ENCODE measurements at places on chromosomes 1 and 21. TPM values are rescaled to one million over a fixed set of nuclear protein-coding genes. Genes with fewer than 3 reads are reported as not detected.

ACTL8 gene
- total RNA-seq: 0.28 TPM

S100A1 gene
- 0.76 TPM for total RNA-seq

PTAFR gene
- 4.9 TPM for total RNA-seq

HAO2 gene
- total RNA-seq: 5.8 TPM

ATP6V1G3 gene
- not detected for total RNA-seq

CALML6 gene
- 0.47 TPM for total RNA-seq

- no peak overlapping the region for H3K27ac ChIP-seq
- peaks cover 5% of the 10 kb centered on the region for H3K36me3 ChIP-seq
- no peaks in the 10 kb centered on the region for H3K27me3 ChIP-seq
- DNase-seq: peak; percentile 90
- H3K4me3 ChIP-seq: no peak overlapping the region
- H3K4me1 ChIP-seq: peaks cover 17% of the 10 kb centered on the region
Observed at GRCh38 chr1:200510228-200510623, 100.4 kb upstream of the ZNF281 start.

DNA sequence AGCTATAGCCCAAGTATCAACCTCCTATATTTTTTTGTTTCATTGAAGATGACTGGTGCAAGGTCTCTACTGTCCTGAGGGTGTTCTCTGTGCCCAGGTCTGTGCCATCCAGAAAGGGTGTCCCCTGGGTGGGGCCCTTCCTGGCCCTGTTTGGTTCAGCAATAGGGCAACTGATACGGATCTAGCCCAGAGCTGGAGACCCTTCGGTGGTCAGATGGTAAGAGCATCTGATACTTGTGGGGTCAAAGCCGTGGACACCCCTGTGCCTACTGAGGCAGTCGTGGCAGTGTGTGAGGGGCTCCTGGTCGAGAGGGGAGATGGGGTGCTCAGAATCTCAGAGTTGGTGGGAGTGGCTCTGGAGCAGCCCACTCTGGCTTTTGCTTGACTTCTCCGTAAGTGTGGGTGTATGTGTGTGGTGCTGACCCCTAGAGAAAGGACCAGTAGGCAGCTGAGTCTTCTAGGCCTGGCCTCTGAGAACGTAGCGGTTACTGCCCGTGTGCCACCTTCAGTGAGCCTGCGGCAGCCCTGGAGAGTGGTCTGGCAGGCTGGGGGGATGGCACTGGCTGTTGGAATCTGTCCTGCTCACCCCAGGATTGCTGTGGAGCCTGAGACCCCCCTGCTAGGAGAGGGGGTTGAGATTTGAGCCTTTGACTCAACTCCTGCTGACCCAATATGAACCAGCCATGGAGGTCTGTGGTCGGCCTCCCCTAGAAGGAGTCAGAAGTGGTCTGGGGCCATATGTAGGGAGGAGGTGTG, 2.7 kb downstream of the AMPD2 start:
- H3K27me3 ChIP-seq: no peaks in the 10 kb centered on the region
- H3K4me3 ChIP-seq: no peak overlapping the region
- H3K36me3 ChIP-seq: peaks cover 20% of the 10 kb centered on the region
- H3K4me1 ChIP-seq: peaks cover 34% of the 10 kb centered on the region
- DNase-seq: no peak

GRCh38 chr1:37040261-37040660, 5.9 kb upstream of the GRIK3 start:
- H3K36me3 ChIP-seq: no peaks in the 10 kb centered on the region
- no peaks in the 10 kb centered on the region for H3K4me1 ChIP-seq
- H3K27me3 ChIP-seq: peaks cover 19% of the 10 kb centered on the region
- no peak for DNase-seq
- no peak overlapping the region for H3K27ac ChIP-seq
- H3K4me3 ChIP-seq: no peak overlapping the region

GRCh38 chr1:239912471-239912870, 179.2 kb upstream of the FMN2 start:
- H3K27ac ChIP-seq: no peak overlapping the region
- no peak for DNase-seq
- no peaks in the 10 kb centered on the region for H3K36me3 ChIP-seq

- H3K27ac ChIP-seq: peak overlapping the region; percentile 95
- H3K27me3 ChIP-seq: no peaks in the 10 kb centered on the region
- no peak for DNase-seq
- H3K4me3 ChIP-seq: peak overlapping the region; percentile 74
Observed at GRCh38 chr1:43358121-43358745, 548 bp upstream of the CDC20 start.

DNA sequence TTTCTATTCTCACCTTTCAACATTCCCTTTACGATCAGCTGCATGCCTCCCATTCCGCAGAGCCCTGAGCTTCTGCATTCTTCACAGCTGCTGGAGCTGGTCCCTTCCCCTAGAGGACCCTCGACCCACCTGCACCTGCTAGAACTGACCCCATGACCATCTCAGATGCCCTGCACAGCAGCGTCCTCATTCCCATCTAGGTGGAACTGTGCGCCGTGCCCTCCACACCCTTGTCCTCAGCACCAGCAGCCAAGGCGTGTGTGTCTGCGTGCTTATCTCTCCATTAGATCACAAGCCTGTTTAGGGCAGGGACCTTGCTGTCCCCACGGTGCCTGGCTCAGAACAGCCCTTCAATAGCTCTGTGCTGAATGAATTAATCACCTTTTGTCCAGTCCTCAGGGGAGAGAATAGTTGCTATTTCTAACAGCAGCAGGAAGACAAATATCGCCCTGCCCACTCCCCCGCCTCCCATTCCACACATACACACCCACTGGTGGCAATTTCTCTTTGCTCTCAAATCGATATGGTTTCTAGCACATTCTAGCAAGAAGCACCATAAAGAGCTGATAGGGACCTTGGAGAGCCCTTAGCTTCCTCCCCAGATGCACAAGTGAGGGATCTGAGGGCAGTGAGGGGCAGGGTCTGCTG, 61.7 kb downstream of the KCNN3 start:
- DNase-seq: no peak
- H3K4me1 ChIP-seq: peaks cover 56% of the 10 kb centered on the region

DNA sequence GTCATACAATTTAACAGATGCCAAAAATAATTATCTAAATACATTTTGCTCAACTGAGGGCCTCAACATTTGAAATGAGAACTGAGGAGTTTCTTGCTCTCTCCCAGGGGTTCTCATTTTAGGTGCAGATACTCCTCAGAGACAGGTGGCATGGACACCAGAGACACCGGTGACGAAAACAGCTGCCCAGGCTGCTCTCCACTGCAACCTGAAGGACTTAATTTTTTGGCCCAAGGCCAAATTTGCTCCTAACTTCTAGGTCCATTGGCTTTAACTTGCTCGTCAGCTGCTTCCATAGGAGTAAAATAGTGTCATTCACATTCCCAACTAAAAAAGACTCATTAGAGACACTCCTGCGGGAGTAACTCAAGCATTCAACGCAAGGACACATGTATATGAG, 87.0 kb downstream of the NRIP1 start:
- H3K27me3 ChIP-seq: no peaks in the 10 kb centered on the region
- H3K4me3 ChIP-seq: no peak overlapping the region
- no peaks in the 10 kb centered on the region for H3K4me1 ChIP-seq
- H3K27ac ChIP-seq: no peak overlapping the region
- peaks cover 3% of the 10 kb centered on the region for H3K36me3 ChIP-seq

GRCh38 chr1:184050636-184051035, 894 bp upstream of the TSEN15 start:
- peaks cover 7% of the 10 kb centered on the region for H3K36me3 ChIP-seq
- no peak overlapping the region for H3K27ac ChIP-seq
- H3K4me1 ChIP-seq: peaks cover 9% of the 10 kb centered on the region
- peak; percentile 2 for DNase-seq

DNA sequence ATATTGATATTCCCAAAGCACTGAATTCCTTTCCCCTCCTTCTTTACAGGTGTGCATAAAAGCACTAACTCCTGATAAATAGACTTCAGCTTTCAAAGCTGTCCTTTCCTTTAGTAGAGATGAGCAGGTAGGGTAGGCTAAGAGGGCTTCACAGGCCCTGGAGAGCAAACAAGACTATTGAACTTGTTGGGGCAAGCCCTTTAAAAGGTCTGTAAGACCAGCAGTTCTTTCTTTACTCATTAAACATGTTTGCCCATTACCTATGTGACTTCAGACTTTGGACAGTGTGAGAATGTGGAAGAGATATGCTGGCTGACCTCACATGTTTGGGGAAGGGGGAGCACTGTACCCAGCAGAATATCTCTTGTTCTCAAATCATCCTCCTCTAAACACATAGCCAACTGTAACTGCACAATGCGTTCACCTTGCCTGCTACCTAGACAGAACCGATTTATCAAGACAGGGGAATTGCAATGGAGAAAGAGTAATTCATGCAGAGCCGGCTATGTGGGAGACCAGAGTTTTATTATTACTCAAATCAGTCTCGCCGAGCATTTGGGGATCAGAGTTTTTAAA, 27.1 kb upstream of the HAO2 start:
- H3K36me3 ChIP-seq: no peaks in the 10 kb centered on the region
- no peak overlapping the region for H3K27ac ChIP-seq
- no peaks in the 10 kb centered on the region for H3K4me1 ChIP-seq
- no peaks in the 10 kb centered on the region for H3K27me3 ChIP-seq
- H3K4me3 ChIP-seq: no peak overlapping the region

- H3K4me1 ChIP-seq: no peaks in the 10 kb centered on the region
- H3K27ac ChIP-seq: no peak overlapping the region
- no peaks in the 10 kb centered on the region for H3K27me3 ChIP-seq
- no peak overlapping the region for H3K4me3 ChIP-seq
- H3K36me3 ChIP-seq: no peaks in the 10 kb centered on the region
- no peak for DNase-seq
Observed at GRCh38 chr1:7292714-7293419, 478.2 kb upstream of the VAMP3 start.

GRCh38 chr21:40672602-40673001, 174.4 kb downstream of the DSCAM start:
- H3K27ac ChIP-seq: no peak overlapping the region
- H3K36me3 ChIP-seq: no peaks in the 10 kb centered on the region

GRCh38 chr1:82534996-82535395, 734.3 kb downstream of the ADGRL2 start:
- no peaks in the 10 kb centered on the region for H3K27me3 ChIP-seq
- no peak overlapping the region for H3K27ac ChIP-seq
- no peaks in the 10 kb centered on the region for H3K4me1 ChIP-seq
- no peaks in the 10 kb centered on the region for H3K36me3 ChIP-seq
- DNase-seq: no peak
- H3K4me3 ChIP-seq: no peak overlapping the region

- no peak overlapping the region for H3K4me3 ChIP-seq
- peaks cover 9% of the 10 kb centered on the region for H3K27me3 ChIP-seq
Observed at GRCh38 chr1:180246579-180246978, 16.5 kb downstream of the LHX4 start.

- H3K27ac ChIP-seq: peak overlapping the region; percentile 63
- peaks cover 15% of the 10 kb centered on the region for H3K4me1 ChIP-seq
- no peak overlapping the region for H3K4me3 ChIP-seq
Observed at GRCh38 chr1:235946571-235946981, 79.9 kb upstream of the LYST start.

DNA sequence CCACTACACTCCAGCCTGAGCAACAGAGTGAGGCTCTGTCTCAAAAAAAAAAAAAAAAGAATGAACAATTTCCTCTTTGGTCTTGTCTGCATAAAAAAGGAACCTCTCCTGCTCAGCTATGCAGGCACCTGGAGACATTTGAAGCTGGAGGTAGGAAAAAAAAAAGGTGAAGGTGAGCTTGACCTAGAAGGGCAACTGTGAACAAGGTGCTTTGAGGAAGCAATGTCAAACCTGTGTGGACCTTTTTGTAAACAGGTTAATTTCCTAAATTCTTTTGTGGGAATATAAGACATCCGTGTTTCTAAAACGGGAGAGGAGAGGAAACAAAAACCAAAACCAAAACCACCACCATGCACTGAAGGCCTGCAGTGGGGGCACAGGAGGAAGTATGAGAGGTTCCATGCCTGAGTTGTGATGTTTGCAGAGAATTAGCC, 77.5 kb downstream of the SLC45A1 start:
- H3K36me3 ChIP-seq: no peaks in the 10 kb centered on the region
- H3K27me3 ChIP-seq: no peaks in the 10 kb centered on the region
- H3K4me3 ChIP-seq: no peak overlapping the region
- peaks cover 33% of the 10 kb centered on the region for H3K4me1 ChIP-seq

DNA sequence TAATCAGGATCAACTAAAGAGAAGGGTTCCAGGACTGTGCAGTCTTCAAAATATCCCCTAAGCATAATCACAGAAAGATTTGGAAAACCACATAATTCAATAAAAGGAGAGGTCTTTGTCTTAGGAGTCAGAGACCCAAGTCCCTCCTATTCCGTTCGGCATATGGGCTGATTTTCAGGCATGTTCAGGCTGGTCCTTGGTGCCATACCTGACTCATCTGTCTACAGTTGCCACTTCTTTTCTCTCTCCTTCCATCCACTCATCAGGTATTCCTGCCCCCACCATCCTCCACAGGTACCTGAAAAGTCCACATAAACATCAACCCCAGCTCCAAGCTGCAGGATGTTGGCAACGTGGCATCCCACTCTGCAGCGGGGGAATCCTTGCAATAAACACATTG, 29.7 kb upstream of the RPL11 start:
- no peak overlapping the region for H3K4me3 ChIP-seq
- DNase-seq: no peak
- H3K4me1 ChIP-seq: no peaks in the 10 kb centered on the region
- H3K27ac ChIP-seq: no peak overlapping the region
- no peaks in the 10 kb centered on the region for H3K36me3 ChIP-seq
- H3K27me3 ChIP-seq: no peaks in the 10 kb centered on the region

DNA sequence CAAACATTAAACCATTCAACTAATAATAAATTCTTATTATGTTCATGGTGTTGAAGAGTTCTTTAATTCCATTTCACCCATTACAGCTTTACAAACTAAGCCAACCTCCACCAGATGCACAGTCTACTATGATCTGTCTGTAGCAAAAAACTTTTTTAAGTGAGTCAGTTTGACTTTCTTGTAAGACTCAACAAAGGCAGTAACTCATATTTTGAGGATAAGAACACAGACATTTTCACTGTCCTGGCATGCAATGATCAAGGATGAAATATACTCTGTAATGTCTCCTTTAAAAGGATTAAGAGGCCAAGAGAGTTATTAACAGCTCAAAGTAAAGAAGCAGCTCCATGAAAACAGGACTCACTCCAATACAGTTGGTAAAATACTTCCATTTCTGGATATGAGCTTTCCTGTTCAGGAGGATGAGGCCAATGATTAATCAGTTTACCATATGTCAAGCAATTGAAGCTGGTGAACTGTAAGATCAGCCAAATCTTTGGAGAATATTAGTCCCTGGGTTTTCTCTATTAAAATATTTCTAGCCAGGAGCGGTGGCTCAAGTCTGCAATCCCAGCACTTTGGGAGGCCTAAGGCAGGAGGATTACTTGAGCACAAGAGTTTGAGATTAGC, 20.6 kb downstream of the XKR8 start:
- no peaks in the 10 kb centered on the region for H3K4me1 ChIP-seq
- H3K4me3 ChIP-seq: no peak overlapping the region
- no peak for DNase-seq
- H3K27me3 ChIP-seq: no peaks in the 10 kb centered on the region
- no peak overlapping the region for H3K27ac ChIP-seq
